ENCODE measurements at places on chromosomes 2 and 18.

DNA sequence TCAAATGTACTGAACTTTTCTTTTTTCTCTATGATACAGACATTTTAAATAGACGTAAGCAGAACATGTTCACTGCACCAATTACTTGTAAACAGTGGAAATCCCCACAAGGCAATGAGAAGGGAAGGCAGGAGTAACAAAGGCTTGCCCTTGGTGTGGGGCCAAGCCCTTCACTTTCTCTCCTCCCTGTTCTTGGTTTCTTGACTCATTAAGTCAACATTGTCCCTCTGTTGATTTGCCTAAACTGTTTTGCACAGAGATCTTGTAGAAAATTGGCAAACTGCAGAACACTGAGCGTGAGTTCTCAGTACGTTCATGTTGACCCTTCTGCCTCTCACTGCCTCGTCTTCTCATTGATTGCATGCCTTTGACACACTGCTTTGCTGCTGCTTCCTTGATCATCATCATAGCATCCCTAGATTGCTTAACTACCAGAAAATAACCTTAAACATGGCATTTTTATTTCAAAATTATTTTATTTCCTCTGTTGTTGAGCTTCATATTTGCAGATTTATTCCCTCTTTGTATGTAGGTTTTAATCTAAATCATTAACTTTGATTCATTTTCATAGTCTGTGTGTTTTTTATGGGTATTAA is 257.7 kb downstream of the PTGR3 start:
- no peak for DNase-seq

GRCh38 chr2:137123226-137123625 is 357.9 kb downstream of the THSD7B start:
- DNase-seq: no peak

DNA sequence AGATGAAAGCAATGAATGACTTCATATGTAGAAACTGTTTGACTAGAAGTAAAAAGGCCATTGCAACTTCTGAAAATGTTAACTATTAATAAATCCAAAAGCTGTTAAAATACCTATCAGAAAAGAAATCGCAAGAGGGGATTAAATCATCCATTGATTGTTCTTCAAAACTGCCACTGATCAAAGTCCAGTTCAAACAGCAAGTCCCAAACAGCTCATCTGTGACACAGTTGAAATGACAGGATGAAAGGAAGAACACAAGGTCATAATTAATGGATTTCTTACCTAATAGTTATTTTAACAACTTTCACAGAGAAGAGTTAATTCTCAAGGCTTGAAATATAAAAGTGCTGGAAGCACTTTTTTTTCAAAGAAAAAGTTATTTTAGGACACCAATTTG is 90.4 kb downstream of the SESTD1 start:
- DNase-seq: no peak

- DNase-seq: no peak
Measured at GRCh38 chr2:117918608-117919007, 95.3 kb downstream of the CCDC93 start.

DNA sequence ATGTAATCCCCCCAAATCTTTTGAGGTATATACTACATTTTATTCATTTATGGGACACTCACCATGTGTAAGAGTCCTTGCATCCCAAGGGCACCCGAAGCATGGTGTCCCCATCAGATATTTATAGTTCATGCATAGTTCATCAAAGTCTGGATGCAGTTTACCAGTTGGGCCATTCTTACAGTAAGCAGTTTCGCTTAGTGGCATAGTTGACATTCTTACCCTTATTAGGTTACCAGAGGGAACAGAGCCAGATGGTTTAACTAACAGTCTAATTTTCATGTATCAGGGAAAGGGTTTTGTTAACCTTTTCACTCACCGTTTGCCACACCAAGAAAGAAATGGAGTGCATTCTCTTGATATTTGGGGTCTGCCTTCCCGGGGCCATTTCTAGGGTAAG is 7.1 kb downstream of the ZNF407 start:
- DNase-seq: no peak

- DNase-seq: no peak
Measured at GRCh38 chr2:106314444-106314843, 120.3 kb upstream of the UXS1 start.

Measured in activated B cell treated with CpG ODN at 0.5 μM for 24 hours (primary cell).